Suppressor macrophage (primary cell): ENCODE measurements at places on chromosomes 16 and 17.

- no peak for DNase-seq
Observed at GRCh38 chr16:53085369-53085843, 30.6 kb downstream of the CHD9 start.

DNA sequence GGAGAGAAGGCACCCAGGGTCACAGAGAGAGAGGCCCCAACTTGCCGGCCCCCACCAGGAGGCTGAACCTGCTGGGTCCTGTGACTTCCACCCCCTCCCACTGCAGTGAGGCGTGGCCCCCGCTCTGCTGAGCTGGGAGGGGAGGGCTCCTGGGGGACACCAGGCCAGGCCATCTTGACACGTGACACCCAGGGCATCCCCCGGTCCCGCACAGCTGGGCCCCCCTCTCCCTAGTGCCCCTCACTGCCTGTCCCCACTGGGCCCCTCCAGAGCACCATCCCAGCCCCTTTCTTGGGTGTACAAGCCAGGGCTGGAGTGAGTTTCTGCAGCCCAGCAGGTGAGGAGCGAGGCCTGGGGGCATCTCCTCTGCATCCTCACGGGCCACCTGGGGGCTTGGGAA, 12.4 kb downstream of the UBALD1 start:
- no peak for DNase-seq

- peak; percentile 48 for DNase-seq
Observed at GRCh38 chr16:29862383-29862883, 593 bp downstream of the CDIPT start.

DNA sequence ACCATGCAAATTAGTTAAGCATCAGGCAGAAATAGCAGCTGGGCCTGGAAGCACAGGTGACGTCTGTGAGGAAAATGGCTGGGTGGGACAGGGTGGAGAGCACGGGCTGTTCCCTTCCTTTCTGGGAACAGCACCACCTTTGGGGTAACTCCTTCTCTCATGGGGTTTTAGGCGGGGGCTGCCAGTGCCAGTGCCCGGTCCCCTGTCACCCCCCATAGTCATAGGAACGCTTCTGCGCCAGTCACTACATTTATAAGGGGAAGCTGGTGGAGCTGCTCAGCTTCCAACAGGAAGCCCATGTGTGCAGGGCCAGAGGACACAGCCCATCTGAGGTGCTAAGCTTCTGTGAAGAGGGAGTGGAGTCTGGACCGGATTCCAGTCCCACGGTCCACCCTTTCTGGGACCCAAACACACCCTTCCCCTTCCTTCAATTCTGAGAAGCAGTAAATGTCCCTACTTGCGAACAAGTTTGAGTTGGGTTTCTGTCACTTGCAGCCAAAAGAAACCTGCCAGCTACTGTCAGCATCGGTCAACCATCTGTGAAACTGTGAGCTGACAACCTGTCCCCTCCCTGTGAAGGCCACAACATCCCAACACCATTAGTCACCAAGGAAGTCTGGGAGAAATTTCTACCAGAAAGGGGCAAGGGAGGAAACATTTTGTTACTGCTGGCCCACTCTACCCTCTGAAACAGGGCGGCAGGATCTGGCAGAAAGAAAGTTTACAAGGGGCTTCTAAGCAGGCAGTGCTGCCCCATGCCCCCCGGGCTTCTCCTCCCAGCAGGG, 86.0 kb upstream of the AMZ2 start:
- no peak for DNase-seq

DNA sequence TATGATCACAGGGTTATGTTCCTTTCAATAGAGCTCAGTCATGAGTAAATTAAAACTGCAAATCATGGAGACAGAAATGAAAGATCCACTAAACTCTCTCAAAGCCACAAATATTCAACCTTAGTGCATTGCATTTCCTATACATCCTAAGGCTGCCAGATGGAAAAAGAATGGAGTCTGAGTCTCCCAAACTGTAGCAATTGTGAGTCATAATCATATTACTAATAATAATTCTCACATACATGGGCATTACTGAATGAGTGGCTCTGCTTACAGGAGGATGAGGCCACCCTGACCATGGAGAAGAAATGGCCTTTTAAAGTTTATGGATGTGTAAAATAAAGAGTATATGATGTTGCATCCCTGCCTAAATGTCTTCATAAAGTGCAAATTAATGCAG, 3.2 kb downstream of the CA10 start:
- DNase-seq: no peak

- no peak for DNase-seq
Observed at GRCh38 chr16:19785512-19786130, 67.5 kb downstream of the IQCK start.

GRCh38 chr16:53787423-53787822, 83.5 kb downstream of the FTO start:
- no peak for DNase-seq

DNA sequence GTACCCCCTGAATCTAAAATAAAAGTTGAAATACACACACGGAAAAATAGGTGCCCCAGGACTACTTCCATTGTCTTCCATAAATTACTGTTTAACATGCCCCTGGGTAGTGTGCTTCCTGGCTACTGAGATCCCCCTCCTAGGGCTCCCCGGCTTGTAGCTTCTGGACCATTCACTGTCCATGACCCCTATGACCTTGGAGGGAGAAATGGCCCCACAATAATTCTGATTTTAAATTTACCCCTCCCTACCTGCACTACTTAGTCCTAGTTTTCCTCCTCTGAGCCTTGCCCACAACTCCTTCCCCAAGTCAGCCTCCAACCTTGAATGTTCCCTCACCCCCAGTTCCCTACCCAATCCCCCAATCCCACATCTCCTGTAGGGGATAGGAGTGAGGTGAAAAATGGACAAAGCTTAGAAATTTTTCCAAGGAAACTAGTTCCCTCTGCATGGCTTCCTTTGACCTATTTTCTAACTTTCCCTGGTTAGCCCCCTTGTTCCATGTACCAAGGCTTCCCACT, 9.5 kb upstream of the MSL1 start:
- no peak for DNase-seq

- DNase-seq: no peak
Observed at GRCh38 chr16:70573451-70574121, 50.0 kb downstream of the SF3B3 start.

- DNase-seq: no peak
Observed at GRCh38 chr17:64658931-64659330, 3.2 kb downstream of the SMURF2 start.

- DNase-seq: no peak
Observed at GRCh38 chr16:89114159-89114981, 20.7 kb downstream of the ACSF3 start.

DNA sequence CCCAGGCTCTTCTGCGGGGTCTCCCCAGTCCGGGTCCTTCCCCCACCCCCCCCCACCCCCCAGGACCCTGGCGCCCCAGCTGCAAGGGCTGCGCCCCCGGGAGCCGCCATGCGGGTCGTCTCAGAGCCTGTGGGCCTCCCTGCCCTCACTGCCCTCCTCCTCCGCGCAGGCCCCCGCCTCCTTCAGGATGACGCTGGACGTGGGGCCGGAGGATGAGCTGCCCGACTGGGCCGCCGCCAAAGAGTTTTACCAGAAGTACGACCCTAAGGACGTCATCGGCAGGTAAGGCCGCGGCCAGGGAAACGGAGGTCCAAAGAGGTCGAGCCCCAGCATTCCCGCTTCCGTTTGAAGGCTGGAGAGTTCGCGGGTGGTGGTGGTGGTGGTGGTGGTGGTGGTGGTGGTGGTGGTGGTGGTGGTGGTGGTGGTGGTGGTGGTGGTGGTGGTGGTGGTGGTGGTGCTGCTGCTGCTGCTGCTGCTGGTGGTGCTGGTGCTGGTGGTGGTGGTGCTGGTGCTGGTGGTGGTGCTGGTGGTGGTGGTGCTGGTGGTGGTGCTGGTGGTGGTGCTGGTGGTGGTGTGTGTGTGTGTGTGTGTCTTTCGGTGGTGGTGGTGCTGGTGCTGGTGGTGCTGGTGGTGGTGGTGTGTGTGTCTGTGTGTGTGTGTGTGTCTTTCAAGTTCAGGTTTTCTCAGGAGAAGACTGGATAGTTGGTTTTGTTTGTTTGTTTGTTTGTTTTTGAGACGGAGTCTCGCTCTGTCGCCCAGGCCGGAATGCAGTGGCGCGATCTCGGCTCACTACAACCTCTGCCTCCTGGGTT, 615 bp downstream of the PHKG2 start:
- peak; percentile 57 for DNase-seq

DNA sequence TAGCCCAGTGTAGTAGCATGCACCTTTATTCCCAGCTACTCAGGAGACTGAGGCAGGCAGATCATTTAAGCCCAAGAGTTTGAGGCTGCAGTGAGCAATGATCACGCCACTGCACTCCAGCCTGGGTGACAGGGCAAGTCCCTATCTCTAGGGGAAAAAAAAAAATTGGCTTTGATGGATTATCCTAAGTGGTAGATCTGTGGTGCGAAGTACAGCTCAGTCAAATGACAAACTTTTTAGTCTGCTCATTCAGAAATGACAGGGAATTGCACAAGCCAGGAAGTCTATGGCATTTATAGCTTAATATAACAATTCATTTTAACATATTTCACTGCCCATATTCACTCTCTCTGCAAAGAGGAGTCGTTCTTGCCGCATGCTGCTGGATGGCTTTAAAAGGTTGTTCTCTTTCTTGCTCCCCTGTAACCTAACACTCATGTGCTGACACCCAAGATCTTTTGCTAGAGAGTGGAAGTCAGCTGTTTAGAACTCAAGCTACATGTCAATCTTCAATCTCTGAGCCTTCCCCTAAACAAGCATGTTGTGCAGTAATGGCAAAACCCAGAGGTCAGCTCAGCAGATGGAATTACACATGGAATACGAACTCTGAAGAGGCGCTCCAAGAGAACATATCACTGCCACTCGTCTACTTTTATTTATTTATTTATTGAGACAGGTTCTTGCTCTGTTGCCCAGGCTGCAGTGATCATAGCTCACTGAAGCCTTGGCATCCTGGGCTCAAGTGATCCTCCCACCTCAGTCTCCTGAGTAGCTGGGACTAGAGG, 32.8 kb downstream of the RNF157 start:
- no peak for DNase-seq

DNA sequence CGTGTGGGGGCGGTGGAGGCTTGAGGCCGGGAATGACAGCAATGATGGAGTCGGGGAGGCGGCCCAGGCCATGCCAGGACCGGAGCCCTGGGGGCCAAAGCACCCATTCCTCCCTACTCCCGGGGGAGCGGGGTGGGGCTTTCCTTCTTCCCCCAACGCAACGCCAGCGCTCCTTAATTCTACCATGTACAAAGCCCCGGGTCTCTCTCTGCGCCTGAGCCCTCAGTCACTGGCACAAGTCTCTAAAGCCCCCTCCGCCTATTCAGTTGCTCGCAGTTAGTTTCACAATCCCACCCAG, 245 bp upstream of the RNF227 start:
- no peak for DNase-seq

GRCh38 chr17:34398990-34399389, 36.0 kb upstream of the CCL1 start:
- peak; percentile 95 for DNase-seq

DNA sequence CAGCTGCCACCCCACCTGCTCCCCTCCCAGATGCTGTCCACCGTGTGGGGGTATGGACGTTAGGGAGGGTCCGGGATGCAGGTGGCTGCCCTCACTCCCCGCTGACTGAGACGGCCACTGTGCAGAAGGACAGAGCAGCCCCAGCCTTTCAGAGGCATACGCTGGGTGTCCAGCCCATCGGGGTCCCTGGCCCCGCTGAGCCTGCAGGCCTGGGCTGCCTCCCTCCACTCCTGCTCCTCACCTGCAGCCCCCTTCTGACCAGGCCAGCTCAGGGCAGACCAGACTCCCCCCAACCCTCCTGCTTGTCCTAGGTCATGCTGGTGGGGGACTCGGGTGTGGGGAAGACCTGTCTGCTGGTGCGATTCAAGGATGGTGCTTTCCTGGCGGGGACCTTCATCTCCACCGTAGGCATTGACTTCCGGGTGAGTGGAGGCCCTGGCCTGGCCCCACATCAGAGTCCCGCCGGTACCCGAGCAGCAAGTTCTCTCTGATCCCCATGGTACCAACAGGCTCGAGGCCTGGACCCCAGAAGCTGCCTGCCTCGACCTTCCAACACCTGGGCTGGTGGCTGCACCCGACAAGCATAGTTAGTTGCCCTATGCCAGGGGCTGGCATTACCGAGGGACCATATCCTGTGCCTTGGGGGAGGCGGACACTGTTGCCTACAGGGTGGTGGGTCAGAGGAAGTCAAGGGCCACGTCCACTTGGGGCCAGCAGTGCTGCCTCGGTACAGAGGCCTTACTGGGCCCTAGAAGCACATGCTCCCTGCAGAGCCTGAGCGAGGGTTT, 1.4 kb downstream of the RAB26 start:
- no peak for DNase-seq

GRCh38 chr17:74339537-74340195, 13.6 kb downstream of the KIF19 start:
- no peak for DNase-seq

DNA sequence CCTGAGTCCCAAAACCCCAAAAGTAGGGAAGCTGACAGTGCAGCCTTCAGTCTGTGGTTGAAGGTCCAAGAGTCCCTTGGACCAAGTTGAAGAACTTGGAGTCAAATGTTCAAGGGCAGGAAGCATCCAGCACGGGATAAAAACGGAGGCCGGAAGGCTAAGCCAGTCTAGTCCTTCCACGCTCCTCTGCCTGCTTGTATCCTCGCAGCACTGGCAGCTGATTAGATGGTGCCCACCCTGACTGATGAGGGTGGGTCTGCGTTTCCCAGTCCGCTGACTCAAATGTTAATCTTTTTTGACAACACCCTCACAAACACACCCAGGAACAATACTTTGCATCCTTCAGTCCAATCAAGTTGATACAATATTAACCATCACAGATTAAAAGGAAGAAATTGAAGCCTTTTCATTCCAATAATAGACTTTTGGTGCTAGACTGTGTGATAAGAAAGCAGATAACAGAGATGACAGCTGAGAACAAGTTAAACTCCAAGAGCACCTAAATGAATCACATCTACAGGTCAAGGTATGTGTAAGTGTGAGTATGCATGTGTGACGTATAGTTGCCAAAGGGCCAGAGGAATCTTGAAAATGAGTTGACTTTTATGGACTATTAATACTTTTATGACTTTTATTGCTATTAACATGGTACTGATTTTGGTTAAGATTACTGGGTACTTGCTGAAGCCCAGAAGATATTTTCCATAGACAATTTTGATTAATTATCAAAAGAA, 933.5 kb upstream of the SOX9 start:
- no peak for DNase-seq

- DNase-seq: peak; percentile 74
Observed at GRCh38 chr17:66466840-66467367, 164.5 kb downstream of the PRKCA start.

GRCh38 chr16:27526180-27526579, 23.5 kb downstream of the GTF3C1 start:
- no peak for DNase-seq

- DNase-seq: no peak
Observed at GRCh38 chr17:80759377-80759673, 214.7 kb downstream of the RPTOR start.

DNA sequence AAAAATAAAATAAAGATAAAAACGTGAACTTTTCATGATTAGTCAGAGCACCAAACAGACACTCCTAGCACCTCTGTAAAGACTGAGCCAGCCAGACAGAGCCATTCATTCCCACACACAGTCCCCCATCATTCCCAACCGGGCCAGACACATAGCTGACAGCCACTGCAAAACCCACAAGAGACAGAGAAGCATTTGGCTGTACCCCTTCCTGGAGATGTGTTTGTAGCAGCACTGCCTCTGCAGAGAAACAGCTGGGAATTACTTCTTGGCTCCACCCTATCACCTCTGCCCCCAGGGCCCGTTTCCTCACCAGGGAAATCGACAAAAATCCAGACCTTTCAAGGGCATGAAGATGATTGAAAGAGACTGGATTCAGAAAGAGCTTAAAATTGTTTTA, 46.4 kb downstream of the MYH11 start:
- no peak for DNase-seq
